ENCODE measurements at places on chromosomes 12 and 14. TPM values are rescaled to one million over a fixed set of nuclear protein-coding genes. Genes with fewer than 3 reads are reported as not detected.

GRCh38 chr14:75715926-75716780, 55.1 kb downstream of the TTLL5 start:
- H3K27me3 ChIP-seq, result peaks cover 25% of the 10 kb centered on the region
- H3K36me3 ChIP-seq, result peaks cover 8% of the 10 kb centered on the region
- H3K4me1 ChIP-seq, result peaks cover 16% of the 10 kb centered on the region
- no peak overlapping the region for H3K4me3 ChIP-seq
- DNase-seq, result peak; percentile 98
- H3K27ac ChIP-seq, result no peak overlapping the region

DNA sequence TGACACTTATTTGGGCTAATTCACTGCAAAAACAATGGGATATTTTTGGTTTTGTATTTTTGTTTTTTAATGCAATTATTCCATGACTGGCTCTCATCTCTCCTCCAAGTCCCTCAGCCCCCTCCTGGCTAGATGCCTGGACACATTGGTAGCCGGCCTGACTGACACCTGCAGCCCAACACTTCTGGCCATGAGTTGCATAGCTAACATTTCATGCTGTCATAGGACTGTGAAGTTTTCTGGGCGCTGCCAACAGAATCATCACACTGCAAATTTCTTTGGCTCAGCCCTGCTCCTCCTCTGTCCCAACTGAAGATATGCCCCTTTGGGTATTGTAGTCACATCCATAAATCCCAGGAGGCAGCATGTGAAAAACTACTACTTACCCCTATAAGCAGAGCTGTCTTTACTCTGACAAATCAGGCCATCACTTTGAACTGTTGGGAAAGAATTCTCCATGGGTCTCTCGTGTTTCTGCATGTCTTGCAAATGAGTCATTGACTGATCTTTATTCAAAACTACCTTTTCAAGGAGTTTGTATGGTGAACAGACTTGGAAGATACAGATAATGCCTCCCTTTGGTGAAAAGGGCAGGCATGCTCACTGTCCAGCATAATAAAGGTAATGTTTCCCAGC, 126.7 kb upstream of the LGR5 start:
- no peak for DNase-seq
- no peak overlapping the region for H3K27ac ChIP-seq
- no peaks in the 10 kb centered on the region for H3K4me1 ChIP-seq
- no peaks in the 10 kb centered on the region for H3K27me3 ChIP-seq
- H3K4me3 ChIP-seq, result no peak overlapping the region
- no peaks in the 10 kb centered on the region for H3K36me3 ChIP-seq

DNA sequence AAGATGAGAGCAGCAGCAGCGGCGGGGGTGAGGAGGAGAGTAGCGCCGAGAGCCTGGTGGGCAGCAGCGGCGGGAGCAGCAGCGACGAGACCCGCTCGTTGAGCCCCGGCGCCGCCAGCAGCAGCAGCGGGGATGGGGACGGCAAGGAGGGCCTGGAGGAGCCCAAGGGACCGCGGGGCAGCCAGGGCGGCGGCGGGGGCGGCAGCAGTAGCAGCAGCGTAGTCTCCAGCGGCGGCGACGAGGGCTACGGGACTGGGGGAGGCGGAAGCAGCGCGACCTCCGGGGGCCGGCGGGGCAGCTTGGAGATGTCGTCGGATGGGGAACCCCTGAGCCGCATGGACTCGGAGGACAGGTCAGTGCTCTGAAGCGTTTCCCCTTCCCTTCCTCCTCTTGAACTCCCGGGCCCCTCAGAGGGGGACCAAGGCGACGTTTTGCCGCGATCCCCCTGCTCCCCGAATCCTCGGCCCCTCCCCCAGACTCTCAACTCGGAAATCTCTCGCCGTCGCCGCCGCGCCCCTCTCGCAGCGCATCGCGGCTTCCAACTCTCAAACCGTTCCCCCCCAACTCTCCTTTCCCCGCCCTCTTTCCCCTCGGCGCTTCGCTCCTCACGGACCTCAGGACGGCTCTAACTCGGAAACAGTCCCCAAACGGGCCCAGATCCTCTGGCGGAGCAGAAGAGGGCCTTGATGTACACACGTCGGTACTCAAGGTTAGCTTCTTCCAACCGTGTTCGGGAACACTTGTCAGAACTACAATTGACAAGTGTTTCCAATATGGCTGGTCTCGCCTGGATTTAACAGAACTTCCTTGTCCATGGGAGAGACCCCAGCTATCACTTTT, 947 bp downstream of the AEBP2 start:
- peak overlapping the region; percentile 100 for H3K4me3 ChIP-seq
- no peaks in the 10 kb centered on the region for H3K4me1 ChIP-seq
- H3K27ac ChIP-seq, result peak overlapping the region; percentile 97
- peak; percentile 51 for DNase-seq
- peaks cover 7% of the 10 kb centered on the region for H3K36me3 ChIP-seq

DNA sequence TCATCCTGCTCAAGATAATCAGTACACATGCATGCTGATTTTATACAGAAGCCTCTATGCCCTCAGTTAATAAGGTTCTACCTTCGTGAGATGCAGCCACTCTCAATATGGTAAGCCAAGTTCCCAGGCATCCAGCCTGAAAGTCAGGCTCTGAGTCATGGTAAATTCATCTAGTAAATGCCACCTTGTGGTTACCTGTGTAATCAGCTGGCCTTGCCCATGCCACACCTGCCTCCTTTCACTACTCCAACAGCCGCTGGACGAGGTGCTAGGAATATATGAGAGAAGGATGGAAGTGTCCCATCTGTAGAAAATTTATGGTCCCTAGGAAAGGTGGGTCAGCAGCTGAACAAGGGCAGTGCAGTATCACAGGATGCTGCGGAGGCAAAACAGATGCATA, 207.3 kb downstream of the SSPN start:
- no peaks in the 10 kb centered on the region for H3K4me1 ChIP-seq
- DNase-seq, result no peak
- H3K27ac ChIP-seq, result no peak overlapping the region
- H3K27me3 ChIP-seq, result no peaks in the 10 kb centered on the region
- H3K4me3 ChIP-seq, result no peak overlapping the region

DNA sequence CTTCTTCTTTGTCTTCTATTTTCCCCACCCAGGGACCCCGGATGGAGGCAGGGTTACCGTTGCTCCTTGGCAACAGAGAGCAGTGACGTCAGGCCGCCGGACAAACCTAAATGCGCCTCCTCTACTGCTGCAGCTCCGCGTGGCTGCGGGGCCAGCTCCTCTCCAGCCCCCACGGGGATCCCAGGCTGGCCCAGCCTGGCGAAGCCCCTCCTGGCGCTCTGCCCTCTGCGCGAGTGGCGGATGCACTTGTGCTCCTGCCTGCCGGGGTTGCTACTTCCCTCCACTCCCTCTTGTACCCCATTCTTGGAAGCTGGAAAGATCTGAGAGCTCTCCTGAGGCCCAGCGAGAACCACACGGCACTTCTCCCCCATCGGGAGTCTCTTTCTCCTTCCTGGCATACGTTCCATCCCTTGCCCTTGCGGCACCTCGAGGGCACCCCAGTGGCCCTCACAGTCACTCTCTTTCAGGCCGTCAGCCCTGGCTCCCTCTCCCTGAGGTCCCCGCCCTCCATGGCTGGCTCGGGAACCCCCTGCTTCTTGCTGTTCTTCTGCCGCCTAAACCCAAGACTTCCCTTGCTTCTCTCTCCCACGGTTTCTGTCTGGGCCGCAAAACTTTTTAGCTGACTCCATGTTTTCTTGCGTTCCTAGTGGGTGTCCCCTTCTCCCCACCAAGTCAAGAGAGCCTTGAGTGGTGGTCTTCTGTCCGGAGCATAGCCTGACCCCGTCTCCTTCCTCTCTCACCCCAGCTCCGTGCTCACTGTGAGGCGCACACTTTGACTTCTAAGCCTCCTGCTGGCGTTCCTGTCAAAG, 121.7 kb downstream of the PAPOLA start:
- no peaks in the 10 kb centered on the region for H3K4me1 ChIP-seq
- DNase-seq, result no peak

The SSPN gene
- 7.8 TPM for total RNA-seq

- H3K4me3 ChIP-seq, result no peak overlapping the region
- peaks cover 2% of the 10 kb centered on the region for H3K4me1 ChIP-seq
- no peak overlapping the region for H3K27ac ChIP-seq
These were observed 226.8 kb downstream of the FBXL14 start for GRCh38 chr12:1367331-1368291.

DNA sequence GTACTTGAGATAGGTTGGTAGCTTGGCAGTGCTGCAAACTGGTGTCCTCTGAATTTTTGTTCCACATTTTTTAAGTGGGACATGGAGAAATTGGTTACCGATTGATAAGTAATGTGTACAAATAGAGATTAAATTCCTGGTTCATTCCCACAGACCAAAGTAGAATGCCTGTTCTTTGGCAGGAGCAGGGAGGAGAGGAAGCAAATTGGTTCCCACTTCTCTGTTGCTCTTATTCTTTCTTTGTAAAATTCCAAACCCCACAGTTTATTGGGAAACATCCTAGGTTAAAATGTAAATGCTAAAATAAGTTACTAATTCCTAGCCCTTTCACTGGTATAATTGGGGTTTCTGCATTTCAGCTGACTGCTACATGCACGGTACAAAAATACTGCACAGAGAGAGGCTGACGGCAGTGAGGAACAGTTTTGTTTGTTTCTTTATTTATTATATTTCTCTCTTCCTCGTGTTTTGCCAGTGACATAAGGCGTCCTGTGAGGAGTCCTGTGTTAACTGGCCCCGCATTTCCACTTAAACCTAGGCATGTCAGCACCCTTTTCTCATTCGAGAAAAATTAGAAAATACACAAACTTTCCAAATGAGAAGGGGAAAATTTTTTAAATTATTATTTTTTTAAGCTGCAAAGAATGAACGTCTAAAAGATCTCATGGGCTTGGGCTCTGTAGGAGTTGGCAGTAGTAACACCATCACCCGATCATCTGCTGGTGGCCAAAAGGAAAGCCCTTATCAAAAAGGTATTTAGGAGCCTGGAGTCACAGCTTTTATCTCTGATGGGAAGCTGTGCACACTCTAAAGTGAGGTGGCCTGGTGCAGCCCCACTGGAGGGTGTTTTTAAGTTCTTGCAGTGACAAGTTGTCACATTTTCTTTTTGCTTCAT, 25.4 kb upstream of the BCL7A start:
- DNase-seq, result peak; percentile 39
- no peaks in the 10 kb centered on the region for H3K36me3 ChIP-seq
- 0 out of 2 replicates have a peak overlapping the region, but pooled peaks have one; percentile 3 for H3K27ac ChIP-seq
- no peaks in the 10 kb centered on the region for H3K27me3 ChIP-seq

The MGP gene
- total RNA-seq, result 0.56 TPM

The ABCD2 gene
- total RNA-seq, result not detected

- peak; percentile 41 for DNase-seq
- H3K27me3 ChIP-seq, result no peaks in the 10 kb centered on the region
- no peak overlapping the region for H3K4me3 ChIP-seq
- H3K36me3 ChIP-seq, result no peaks in the 10 kb centered on the region
- H3K27ac ChIP-seq, result no peak overlapping the region
These were observed 84.1 kb upstream of the TBX3 start for GRCh38 chr12:114767906-114768722.

GRCh38 chr12:88579161-88579517, 1.1 kb downstream of the KITLG start:
- H3K27me3 ChIP-seq, result no peaks in the 10 kb centered on the region
- peak overlapping the region; percentile 23 for H3K27ac ChIP-seq
- H3K36me3 ChIP-seq, result no peaks in the 10 kb centered on the region
- H3K4me3 ChIP-seq, result peak overlapping the region; percentile 52
- DNase-seq, result no peak

DNA sequence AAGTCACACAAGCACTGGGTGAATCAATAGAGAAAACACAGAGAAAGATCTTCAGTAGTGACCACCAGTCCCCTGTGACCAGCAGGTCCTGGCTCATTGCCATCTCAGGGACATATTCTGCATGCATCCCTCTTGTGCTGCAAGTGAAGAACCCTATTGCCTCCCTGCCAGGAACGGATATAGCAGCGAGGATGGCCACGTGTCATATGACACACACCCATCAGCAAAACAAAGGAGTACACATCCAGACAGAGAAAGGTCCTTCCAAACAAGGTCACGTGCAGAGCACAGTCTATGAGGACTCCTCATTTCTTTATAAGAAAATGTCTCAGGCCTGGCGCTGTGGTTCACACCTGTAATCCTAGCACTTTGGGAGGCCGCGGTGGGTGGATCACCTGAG, 638.4 kb downstream of the FLRT2 start:
- no peak overlapping the region for H3K27ac ChIP-seq
- no peaks in the 10 kb centered on the region for H3K36me3 ChIP-seq
- no peaks in the 10 kb centered on the region for H3K4me1 ChIP-seq
- no peak overlapping the region for H3K4me3 ChIP-seq
- no peaks in the 10 kb centered on the region for H3K27me3 ChIP-seq
- no peak for DNase-seq
